ENCODE measurements at places on chromosomes 6 and 20. TPM values are rescaled to one million over a fixed set of nuclear protein-coding genes. Genes with fewer than 3 reads are reported as not detected.

The SLC24A3 gene
- total RNA-seq = not detected

The SLC2A10 gene
- total RNA-seq = not detected

The PCMT1 gene
- total RNA-seq = 83.5 TPM

The CYP21A2 gene
- total RNA-seq = 1.3 TPM

The DUSP15 gene
- not detected for total RNA-seq

The FLRT3 gene
- not detected for total RNA-seq

The WRNIP1 gene
- total RNA-seq = 47.1 TPM

The CCN5 gene
- not detected for total RNA-seq

The PCIF1 gene
- 38.7 TPM for total RNA-seq

DNA sequence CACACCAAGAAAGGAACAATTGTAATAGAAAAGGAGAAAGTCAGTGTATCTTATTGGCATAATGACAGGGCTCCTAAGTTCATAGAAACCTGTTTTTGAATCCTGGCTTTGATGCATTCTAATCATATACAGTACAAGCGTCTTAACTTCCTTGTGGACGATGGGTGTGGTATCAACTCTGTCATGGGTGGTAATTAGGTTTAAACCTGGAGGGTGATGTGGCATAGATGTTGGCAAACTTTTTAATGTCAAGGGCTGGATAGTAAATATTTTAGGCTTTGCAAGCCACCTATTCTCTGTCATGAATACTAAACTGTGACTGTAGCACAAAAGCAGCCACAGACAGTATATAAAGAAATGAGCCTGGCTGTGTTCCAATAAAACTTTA is 138.7 kb upstream of the EDN1 start:
- H3K27me3 ChIP-seq = no peaks in the 10 kb centered on the region
- peaks cover 26% of the 10 kb centered on the region for H3K4me1 ChIP-seq

- no peaks in the 10 kb centered on the region for H3K27me3 ChIP-seq
- no peak for DNase-seq
- peaks cover 2% of the 10 kb centered on the region for H3K36me3 ChIP-seq
These were observed 4.4 kb upstream of the TAB2 start for GRCh38 chr6:149313070-149313469.

DNA sequence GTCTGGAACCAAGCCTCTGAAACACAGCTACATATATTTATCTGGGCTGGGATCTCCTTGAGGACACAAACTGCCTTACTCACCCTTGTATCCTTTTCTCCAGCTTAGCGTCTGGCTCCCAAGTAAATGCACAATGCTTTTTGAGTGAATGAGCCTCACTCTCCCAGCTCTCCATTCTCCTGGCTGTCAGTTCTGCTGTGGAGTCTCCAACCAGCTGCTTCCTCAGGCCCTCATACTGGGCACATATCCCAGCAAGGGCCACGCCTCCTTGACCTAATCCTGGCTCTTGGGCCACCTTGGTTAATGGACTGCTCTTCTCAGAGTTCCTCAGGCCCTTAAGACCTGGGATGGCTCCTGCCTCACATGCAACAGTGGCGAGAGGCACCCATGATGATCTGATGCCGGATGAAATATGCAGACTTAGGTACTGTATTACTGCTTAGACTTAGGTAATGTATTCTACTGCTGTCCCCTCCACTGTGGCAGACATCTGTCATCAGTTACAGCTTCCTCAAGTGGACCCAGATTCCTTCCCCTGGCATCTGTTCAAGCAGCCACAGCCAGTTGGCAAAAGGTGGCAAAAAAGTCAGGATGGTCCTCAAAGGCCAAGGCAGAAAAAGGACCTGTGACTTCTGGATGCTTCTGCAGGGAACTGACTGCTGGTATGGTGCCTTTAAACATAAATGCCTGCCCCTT is 16.5 kb downstream of the SNHG17 start:
- no peak overlapping the region for H3K4me3 ChIP-seq
- no peaks in the 10 kb centered on the region for H3K27me3 ChIP-seq
- peaks cover 48% of the 10 kb centered on the region for H3K36me3 ChIP-seq

DNA sequence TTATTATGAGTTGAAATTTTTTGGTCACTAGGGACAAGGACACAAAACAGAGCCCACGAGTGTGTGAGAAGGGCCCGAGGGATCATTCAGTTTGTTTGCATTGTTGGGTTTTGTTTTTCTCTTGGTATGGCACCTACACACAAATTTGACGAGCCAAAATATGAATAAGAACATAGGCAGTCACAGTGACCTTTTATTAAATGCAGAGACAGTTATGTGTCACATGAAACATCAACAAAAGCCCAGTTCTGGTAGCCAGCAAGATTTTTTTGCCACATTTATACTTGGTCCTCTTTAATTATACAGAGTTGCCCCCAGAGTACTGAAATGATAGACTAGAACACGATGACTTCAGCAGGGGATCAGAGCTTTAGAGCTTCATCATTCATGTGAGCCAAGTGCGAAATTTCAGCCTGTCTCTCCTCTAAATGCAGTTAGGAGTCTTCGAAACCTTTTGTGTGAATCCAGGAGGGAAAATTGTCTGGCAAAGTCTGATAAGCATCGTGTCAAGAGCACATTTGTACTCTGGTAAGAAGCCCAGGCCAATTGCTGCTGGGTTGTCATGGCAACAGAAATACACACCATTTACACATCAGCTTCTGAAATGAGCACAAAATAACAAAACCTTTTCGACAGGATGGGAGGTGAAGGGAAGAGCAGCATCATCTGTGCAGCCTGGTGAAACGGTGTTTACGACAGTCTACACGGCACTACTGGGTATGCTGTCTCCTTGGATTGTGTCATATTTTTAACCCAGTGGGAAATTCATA is 79.2 kb upstream of the RIPOR2 start:
- H3K4me1 ChIP-seq = peaks cover 66% of the 10 kb centered on the region
- H3K27ac ChIP-seq = peak overlapping the region; percentile 1
- no peaks in the 10 kb centered on the region for H3K36me3 ChIP-seq
- DNase-seq = peak; percentile 46
- H3K4me3 ChIP-seq = peak overlapping the region; percentile 38

- H3K4me1 ChIP-seq = no peaks in the 10 kb centered on the region
- H3K27ac ChIP-seq = no peak overlapping the region
- no peak overlapping the region for H3K4me3 ChIP-seq
- no peak for DNase-seq
These were observed 85.4 kb upstream of the GPR6 start for GRCh38 chr6:109892451-109893435.

DNA sequence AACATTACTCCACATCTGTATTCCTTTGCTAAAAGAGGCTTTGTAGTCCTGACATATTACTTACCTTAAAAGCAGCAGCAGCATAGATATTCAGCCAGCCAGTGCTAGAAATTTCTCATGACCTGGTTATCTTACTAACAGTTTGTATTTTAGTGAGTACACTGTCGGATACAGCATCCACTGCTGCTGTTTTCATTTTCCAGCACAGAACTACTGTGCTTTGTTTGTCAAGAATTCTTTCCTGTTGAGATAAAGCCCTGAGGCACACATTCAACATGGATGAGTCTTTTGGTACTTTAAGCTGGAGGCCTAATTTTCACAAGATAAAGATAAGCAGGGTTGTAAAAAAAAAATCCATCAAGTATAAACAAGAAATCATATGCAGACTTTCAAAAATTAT is 311.2 kb upstream of the OPRM1 start:
- H3K27me3 ChIP-seq = no peaks in the 10 kb centered on the region
- no peak overlapping the region for H3K4me3 ChIP-seq
- H3K36me3 ChIP-seq = no peaks in the 10 kb centered on the region
- DNase-seq = no peak
- H3K27ac ChIP-seq = no peak overlapping the region

DNA sequence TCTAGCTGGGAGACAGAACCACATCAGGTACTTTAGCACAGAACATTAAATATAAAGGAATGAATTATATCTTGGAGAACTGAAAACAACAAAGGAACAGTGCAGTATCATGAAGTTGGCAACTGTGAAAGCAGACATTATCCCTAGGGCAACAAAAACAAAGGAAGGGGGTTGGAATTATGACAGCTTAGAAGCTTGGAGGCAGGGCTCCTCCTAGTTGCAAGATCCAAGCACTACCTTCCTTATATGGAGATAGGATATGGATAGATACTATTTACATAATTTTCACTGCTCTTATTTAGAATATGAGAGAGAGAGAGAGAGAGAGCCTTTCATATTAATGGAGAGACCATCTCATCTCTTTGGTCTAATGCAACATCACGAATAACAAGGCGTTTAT is 27.0 kb downstream of the TMEM14A start:
- no peak for DNase-seq
- H3K27ac ChIP-seq = no peak overlapping the region
- H3K27me3 ChIP-seq = peaks cover 17% of the 10 kb centered on the region
- no peaks in the 10 kb centered on the region for H3K36me3 ChIP-seq
- no peaks in the 10 kb centered on the region for H3K4me1 ChIP-seq
- H3K4me3 ChIP-seq = no peak overlapping the region

GRCh38 chr20:56483970-56484369 is 15.5 kb downstream of the RTF2 start:
- H3K4me1 ChIP-seq = peaks cover 21% of the 10 kb centered on the region
- DNase-seq = no peak
- H3K4me3 ChIP-seq = peak overlapping the region; percentile 47
- peaks cover 8% of the 10 kb centered on the region for H3K36me3 ChIP-seq
- peak overlapping the region; percentile 93 for H3K27ac ChIP-seq

- no peaks in the 10 kb centered on the region for H3K4me1 ChIP-seq
- H3K27me3 ChIP-seq = no peaks in the 10 kb centered on the region
- H3K4me3 ChIP-seq = no peak overlapping the region
These were observed 137.0 kb downstream of the DST start for GRCh38 chr6:56505512-56506260.

All from activated T-cell treated with anti-CD3 and anti-CD28 coated beads, Interleukin-2, amount 50 U/mL, for 72 hours (primary cell).